PC-3 (cell line): ENCODE measurements at places on chromosomes 6 and 20. TPM values are rescaled to one million over a fixed set of nuclear protein-coding genes. Genes with fewer than 3 reads are reported as not detected.

TCF19 gene
- 79.0 and 88.6 TPM in 2 replicates for total RNA-seq

ESR1 gene
- 2.2 and 5.9 TPM in 2 replicates for total RNA-seq

MLIP gene
- not detected in 2 replicates for total RNA-seq

C6orf15 gene
- not detected in 2 replicates for total RNA-seq

DNA sequence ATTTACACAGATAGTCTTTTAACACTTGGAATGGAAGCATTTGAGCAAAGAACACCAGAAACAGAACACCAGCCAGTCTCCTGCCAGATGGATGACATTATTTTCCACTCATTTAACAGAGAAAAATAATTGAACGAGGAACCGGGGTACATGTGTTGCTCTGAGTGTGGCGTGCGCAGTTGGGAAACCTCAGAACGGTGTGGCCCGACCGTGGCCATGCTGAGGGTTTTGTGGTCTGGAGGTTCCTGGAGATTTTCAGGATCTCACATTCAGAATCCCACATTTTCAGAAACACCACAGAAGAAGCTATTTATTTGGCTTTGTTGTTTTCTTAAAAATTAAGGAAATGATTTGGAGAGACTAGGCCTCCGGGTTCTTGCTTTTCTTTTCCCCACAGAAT, 126.9 kb upstream of the QKI start:
- no peaks in the 10 kb centered on the region for H3K27me3 ChIP-seq
- no peak overlapping the region for H3K4me3 ChIP-seq
- H3K27ac ChIP-seq: no peak overlapping the region
- DNase-seq: no peak

DNA sequence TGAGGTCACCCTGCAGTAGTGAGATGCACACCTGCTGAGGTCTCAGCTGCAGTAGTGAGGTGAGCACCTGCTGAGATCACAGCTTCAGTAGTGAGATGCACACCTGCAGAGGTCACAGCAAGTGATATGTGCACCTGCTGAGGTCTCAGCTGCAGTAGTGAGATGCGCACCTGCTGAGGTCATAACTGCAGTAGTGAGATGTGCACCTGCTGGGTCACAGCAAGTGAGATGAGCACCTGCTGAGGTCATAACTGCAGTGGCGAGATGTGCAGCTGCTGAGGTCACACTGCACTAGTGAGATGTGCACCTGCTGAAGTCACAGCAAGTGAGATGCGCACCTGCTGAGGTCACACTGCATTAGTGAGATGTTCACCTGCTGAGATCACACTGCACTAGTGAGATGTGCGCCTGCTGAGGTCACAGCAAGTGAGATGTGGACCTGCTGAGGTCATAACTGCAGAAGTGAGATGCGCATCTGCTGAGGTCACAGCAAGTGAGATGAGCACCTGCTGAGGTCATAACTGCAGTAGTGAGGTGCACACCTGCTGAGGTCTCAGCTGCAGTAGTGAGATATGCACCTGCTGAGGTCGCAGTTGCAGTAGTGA, 20.8 kb downstream of the ZDHHC14 start:
- H3K36me3 ChIP-seq: no peaks in the 10 kb centered on the region
- peaks cover 6% of the 10 kb centered on the region; the same call in 1 of the 2 replicates for H3K4me1 ChIP-seq
- DNase-seq: no peak
- H3K4me3 ChIP-seq: no peak overlapping the region
- H3K27me3 ChIP-seq: no peaks in the 10 kb centered on the region

GRCh38 chr6:95866732-95867131, 149.0 kb upstream of the FUT9 start:
- H3K27ac ChIP-seq: no peak overlapping the region
- DNase-seq: peak; percentile 12
- H3K36me3 ChIP-seq: no peaks in the 10 kb centered on the region
- no peak overlapping the region for H3K4me3 ChIP-seq
- no peaks in the 10 kb centered on the region for H3K27me3 ChIP-seq
- H3K4me1 ChIP-seq: no peaks in the 10 kb centered on the region

- H3K4me3 ChIP-seq: no peak overlapping the region
- H3K4me1 ChIP-seq: peaks cover 16% of the 10 kb centered on the region
- DNase-seq: no peak
- no peaks in the 10 kb centered on the region for H3K27me3 ChIP-seq
These were observed 2.4 kb downstream of the FANCE start for GRCh38 chr6:35454391-35455110.

- H3K4me1 ChIP-seq: no peaks in the 10 kb centered on the region
- no peaks in the 10 kb centered on the region for H3K27me3 ChIP-seq
- DNase-seq: no peak
- H3K36me3 ChIP-seq: no peaks in the 10 kb centered on the region
- H3K4me3 ChIP-seq: no peak overlapping the region
These were observed 45.1 kb downstream of the RNASET2 start for GRCh38 chr6:166911248-166911677.

DNA sequence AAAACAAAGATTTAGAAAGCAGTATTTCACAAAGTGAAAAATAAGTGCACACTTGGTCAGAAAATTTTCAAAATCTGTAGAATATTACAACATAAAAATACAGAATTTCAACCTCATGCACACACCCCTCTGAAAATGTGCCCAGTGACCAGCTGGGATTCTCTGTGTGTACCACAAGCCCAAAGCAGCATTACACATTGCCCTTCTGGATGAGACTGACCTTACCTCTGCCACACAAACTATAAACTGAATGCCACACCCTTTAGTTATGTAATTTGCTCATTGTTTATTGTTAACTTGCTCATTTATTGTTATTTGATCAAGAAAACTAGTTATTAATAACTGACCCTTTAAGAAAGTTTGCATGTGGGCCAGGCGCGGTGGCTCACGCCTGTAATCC, 303.0 kb downstream of the FOXC1 start:
- peak; percentile 53 for DNase-seq
- no peaks in the 10 kb centered on the region for H3K36me3 ChIP-seq
- H3K27me3 ChIP-seq: no peaks in the 10 kb centered on the region
- no peak overlapping the region for H3K4me3 ChIP-seq
- peaks cover 43% of the 10 kb centered on the region for H3K4me1 ChIP-seq

DNA sequence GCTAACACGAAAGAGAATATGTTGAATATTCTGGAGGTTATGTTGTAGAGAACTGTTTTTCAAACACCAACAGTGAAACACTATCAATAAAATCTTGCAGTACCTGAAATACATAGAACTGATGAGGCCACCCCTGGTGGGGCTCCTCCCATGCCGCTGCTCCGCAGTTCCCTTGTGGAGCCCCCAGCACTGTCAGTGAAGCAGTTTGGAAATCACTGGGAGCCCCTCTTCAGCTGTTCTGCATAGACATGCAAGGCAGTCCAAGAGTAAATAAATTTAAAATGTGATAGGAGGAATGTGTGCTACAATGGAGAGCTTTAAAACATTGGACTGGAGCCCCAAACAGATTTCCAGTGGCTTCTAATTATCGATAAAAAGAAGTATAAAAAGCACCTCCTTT, 189.4 kb downstream of the FNDC1 start:
- no peak overlapping the region for H3K27ac ChIP-seq
- H3K36me3 ChIP-seq: no peaks in the 10 kb centered on the region
- no peaks in the 10 kb centered on the region for H3K4me1 ChIP-seq
- no peak overlapping the region for H3K4me3 ChIP-seq

DNA sequence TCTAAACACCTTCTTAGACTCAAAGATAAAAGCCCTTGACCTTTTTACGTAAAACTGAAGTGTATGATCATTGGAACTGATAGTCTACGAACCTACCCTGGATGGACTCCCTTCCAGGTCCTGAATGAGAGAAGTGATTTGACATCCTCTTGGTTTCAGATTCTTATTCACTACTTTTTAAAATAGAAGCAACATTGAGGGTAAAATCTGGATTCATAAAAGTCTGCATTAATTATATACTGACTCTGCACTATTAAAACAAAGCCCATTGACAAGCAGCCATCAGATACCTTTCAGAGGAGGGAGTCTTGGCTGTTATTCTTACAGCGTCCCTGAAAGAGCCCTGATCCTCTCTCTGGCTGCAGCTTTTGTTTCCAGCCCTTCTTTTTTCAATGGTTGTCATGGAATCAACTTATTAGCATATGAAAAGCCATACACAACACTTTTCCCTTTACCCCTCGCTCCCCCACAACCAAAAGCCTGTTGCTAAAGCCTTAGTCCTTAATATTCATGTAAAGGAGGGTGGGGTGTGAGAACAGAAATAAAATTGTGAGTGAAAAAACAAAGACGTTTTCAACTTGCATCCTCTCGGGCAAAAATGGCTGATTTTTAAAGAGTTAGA, 270.0 kb upstream of the MARCKS start:
- no peaks in the 10 kb centered on the region for H3K36me3 ChIP-seq
- DNase-seq: no peak
- no peak overlapping the region for H3K27ac ChIP-seq
- no peak overlapping the region for H3K4me3 ChIP-seq

- H3K36me3 ChIP-seq: no peaks in the 10 kb centered on the region
- no peak for DNase-seq
- H3K27ac ChIP-seq: no peak overlapping the region
- H3K4me1 ChIP-seq: peaks cover 6% of the 10 kb centered on the region; the same call in 1 of the 2 replicates
These were observed 112.0 kb downstream of the ATXN1 start for GRCh38 chr6:16649241-16649640.

- no peak overlapping the region for H3K27ac ChIP-seq
- H3K4me3 ChIP-seq: no peak overlapping the region
- no peak for DNase-seq
- no peaks in the 10 kb centered on the region for H3K36me3 ChIP-seq
- no peaks in the 10 kb centered on the region for H3K4me1 ChIP-seq
These were observed 30.7 kb downstream of the MDFI start for GRCh38 chr6:41668968-41669367.

DNA sequence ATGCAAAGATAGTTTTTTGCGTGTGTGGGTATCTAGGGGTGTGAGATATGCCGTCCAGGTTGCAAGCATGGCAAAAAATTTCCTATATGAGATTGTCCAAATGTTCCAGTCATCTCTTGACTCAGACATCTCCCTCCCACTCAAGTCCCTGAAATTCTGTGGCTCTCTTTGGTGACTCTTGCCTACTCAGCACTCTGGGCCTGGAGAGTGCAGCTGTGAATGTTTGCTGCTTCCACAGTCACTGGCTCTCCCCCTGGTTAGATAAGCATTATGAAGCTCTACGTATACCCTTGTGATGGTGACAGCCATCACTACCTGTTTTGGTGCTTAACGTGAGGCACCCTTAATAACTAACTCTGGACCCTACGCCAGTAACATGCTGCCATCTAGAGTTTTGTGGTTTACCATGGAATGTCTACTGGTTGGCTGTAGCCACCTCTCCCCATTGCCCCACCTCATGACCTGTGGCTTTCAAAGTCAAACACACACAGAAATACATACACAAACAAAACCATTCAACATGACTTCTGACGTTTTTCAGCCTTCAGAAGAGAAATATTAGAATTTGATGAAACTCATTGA, 621.9 kb upstream of the CITED2 start:
- no peaks in the 10 kb centered on the region for H3K4me1 ChIP-seq
- no peaks in the 10 kb centered on the region for H3K27me3 ChIP-seq
- DNase-seq: no peak
- H3K27ac ChIP-seq: no peak overlapping the region

- H3K27ac ChIP-seq: no peak overlapping the region
- DNase-seq: no peak
- peaks cover 24% of the 10 kb centered on the region for H3K4me1 ChIP-seq
- H3K27me3 ChIP-seq: no peaks in the 10 kb centered on the region
- H3K4me3 ChIP-seq: no peak overlapping the region
- no peaks in the 10 kb centered on the region for H3K36me3 ChIP-seq
These were observed 60.2 kb upstream of the RPS6KA2 start for GRCh38 chr6:166687070-166687878.

- H3K27me3 ChIP-seq: no peaks in the 10 kb centered on the region
- H3K27ac ChIP-seq: no peak overlapping the region
- H3K36me3 ChIP-seq: no peaks in the 10 kb centered on the region
- H3K4me3 ChIP-seq: no peak overlapping the region
- DNase-seq: no peak
These were observed 23.0 kb downstream of the USP49 start for GRCh38 chr6:41872147-41872546.
